ENCODE measurements at places on chromosomes 3 and 15.

- DNase-seq: no peak
Measured at GRCh38 chr3:49554633-49555265, 472 bp downstream of the BSN start.

DNA sequence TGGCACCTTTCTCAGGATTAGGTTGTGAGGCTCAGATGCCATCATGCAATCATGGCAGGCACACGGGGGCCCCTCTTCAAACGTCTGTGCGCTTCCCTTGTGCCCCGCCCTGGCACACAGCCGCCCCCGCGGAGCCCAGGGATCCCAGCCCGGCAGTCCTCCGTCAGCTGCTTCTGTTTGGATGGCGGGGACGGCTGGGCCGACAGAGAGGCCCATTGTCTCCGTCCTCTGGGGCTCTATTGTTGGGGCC is 849 bp upstream of the HDAC11 start:
- DNase-seq: no peak

- DNase-seq: no peak
Measured at GRCh38 chr3:55894605-55895004, 407.5 kb upstream of the WNT5A start.

- DNase-seq: no peak
Measured at GRCh38 chr3:171133337-171133736, 106.8 kb upstream of the SLC2A2 start.

DNA sequence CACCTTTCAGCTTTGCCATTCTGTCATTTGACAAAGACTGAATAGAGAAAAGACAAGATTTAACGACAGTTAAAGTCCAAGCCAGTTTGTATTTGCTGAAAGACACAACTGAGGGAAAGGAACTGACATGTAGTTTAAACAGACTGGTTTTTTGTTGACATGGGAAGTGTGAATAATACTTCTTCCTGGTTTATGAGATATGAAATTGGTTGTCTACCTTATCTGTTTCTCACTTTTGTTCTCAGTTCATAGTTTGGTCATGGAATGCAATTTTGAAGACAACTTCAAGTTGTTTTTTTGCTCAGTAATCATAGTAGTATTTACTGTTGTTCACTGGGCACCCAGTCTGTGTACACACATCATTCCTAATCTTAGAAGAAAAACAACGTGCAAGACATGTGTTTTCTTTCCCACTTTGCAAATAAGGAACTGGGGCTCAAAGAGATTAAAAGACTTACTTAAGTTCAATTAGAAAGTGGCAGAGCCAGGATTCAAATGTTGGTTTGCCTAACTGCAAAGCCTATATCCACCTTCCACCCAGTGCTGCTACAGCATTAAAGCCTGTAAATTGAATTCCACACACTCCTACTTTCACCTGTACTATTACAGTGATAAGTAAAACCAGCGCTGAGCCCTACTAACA is 103.5 kb downstream of the LPP start:
- DNase-seq: no peak

DNA sequence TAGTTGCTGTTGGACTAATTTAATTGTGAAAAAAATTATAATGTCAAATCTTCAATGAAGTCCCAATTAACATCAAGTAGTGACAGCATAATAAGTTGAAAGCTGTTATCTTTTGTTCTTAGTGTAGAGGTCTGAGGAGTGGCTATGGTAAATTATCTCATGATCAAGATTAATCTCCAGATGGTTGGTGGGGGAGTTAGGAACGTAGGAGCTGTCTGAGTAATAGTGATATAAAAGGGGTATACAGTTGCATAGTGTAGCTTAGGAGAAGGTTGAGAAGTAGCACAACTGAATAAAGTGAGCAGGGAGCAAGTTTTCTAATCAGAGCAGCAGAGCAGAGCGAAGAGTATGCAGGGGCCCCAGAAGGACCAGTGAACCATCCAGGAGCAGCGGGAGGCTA is 19.5 kb downstream of the TMOD2 start:
- DNase-seq: no peak
